Stimulated activated effector memory CD8-positive, alpha-beta T cell treated with anti-CD3 and anti-CD28 coated beads, Interleukin-12 subunit alpha, Interleukin-12 subunit beta, amount 100 ng/mL, for 72 hours (primary cell): ENCODE measurements at places on chromosomes 5 and 9.
A peak's percentile ranks its signal among the peaks of the same experiment; 100 is the strongest.

GRCh38 chr9:116124472-116125040 is 29.0 kb upstream of the PAPPA start:
- no peak for DNase-seq

DNA sequence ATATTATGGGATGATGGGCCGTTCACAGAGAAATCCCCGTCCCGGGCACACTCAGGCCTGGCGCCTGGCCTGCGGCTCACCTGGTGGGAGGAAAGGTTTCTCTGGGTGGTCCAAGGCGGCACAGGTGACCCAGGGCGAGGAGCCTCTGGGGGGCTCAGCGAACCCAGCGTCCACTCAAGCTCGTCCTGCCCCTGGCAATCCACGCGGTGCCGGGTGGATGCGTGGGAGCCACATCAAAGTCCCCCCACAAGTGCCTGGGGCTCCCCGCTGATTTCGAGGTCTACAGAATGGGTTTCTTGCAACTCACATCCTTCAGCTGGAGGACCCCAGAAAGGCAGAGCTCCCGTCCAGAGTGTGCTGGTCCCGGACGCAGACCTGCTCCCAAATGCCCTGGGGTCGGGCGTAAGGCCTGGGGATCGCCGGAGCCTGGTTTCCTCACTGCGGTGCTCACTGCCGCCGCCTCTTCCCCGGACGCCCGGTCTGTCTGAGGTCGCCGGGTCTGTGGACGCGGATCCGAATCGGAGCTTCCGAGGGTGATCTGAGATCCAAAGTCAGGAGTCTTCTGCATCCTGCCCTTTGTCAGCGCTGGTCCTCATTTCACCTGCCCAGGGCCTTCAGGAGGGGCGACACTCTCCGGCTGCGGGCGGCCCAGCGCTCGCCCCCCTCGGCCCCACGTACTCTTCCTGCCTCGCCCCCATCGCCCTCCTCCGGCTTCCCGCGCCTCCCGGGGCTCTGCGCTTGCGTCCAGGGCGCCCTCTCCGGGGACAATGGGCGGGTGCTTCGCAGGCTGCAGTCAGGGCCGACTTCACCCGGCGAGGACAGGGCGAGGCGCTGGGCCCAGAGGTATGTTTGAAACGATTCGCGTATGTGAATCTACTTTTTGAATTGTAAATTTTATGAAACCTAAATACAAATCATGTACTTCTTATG is 20.0 kb upstream of the RUFY1 start:
- peak; percentile 80 for DNase-seq

DNA sequence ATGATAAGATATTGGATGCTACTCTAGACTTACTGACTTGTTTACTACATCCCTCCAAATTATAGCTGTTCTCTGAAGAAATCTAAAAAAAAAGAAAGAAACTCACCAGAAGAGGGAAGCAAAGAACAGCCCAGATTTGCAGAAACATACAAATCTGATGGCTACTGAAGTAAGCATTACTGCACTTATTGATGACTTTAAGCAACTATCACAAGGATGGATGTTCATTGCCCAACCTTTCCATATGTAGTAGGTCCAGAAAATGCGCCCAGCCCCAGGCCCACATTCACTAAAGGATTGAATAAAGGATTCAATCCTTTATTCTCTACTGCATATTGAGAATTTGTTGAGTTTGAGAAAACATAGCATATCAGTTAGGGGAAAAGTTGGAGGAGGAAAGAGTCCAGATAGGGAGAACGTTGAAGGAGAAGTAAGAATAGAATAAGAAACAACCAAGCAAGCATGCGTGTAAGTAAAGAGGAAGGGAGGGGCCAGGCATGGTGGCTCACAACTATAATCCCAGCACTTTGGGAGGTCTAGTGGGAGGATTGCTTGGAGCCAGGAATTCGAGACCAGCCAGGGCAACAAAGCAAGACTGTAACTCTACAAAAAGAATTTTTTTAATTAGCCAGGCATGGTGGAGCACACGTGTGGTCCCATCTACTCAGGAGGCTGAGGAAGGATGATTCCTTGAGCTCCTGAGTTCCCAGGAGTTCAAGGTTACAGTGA is 33.8 kb upstream of the DTWD2 start:
- DNase-seq: no peak

DNA sequence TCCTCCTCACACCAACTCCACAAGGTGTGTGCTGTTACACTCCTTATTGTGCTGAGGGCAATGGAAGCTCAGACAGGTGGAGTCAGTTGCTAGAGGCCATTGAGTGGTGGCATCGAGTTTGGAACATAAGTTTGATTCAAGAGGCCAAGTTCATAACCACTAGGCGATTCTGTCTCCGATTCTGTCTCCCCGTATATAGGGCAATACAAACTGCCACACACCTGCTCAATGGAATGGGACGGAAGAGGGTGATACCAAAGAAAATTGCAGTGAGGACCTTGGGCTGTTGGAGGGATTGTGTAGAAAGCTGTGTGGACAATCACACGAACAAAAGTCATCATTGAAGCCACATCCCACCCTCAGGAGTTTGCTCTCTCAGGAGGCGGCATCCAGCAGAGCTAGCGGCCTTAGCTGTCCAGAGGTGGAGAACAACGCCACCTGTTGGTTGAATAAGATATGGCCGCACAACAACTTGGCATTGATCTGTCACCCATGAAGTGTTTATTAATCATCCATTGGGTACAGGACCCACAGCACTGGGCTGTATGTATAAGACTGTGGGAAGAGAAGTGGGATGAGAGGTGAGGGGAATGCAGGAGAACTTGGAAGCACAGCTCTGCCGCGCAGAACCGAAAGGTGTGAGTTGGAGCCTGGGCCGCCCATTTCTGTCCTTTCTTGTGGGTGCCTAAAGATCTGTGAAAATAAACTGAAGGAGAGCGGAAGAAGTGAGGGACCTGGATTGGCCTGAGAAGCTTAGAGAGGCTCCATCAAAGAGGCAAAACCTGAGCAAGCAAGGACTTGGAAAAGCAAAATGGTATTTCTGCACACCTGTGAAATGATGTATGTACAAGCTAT is 16.1 kb upstream of the NEUROG1 start:
- DNase-seq: peak; percentile 78

- DNase-seq: no peak
These were observed 45.7 kb downstream of the BNC2 start for GRCh38 chr9:16824545-16825330.

- no peak for DNase-seq
These were observed 32.1 kb downstream of the B4GALT1 start for GRCh38 chr9:33135031-33135461.

GRCh38 chr5:179307931-179308471 is 37.3 kb downstream of the ADAMTS2 start:
- no peak for DNase-seq

GRCh38 chr5:3793162-3793561 is 197.5 kb downstream of the IRX1 start:
- DNase-seq: no peak
